CD8-positive, alpha-beta T cell (primary cell): ENCODE measurements at places on chromosomes 7 and 10.

DNA sequence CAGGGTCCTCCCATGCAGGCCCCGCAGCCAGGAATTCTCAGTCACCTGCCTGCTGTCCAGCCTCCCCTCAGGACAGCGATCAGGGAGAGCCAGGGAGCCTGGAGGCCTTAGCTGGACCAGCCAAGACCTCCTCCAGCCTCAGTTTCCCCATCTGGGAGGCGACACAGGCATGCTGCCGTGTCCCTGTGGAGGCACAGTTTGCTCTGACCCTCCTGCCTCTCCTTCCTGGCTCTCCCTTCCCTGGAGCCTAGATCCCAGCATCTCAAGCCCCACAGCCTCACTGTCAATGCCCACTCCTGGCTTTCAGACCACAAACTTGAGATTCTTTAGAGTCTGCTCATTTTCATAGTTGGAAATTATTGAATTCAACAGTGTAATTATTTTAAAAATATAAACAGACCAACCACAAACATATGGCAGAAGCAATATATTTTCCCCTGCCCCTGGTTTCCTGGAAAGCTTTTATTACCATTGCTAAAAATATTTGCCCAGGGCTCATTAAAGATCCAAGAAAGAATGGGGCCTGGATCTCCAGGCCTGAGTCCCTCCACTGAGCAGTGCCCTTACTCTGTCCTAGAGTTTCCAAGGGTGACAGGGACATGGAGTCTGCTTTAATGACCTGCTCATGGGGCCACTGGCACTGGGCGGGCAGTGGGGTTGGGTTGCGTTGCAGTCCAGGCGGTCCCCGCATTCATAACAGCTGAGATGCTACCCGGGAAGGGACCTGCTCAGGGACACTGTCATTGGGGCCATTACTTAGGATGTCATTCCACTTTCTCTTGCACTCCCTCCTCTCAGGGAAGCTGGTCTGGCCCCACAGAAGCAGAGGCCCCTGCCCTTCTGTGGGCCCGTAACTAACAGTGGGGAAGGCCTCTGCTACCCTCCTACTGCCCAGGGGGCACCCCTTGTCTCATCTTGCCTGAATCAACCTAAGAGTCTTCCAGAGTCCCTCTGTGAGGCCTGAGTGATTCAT lies 81.6 kb upstream of the CHST15 start:
- no peak for DNase-seq

DNA sequence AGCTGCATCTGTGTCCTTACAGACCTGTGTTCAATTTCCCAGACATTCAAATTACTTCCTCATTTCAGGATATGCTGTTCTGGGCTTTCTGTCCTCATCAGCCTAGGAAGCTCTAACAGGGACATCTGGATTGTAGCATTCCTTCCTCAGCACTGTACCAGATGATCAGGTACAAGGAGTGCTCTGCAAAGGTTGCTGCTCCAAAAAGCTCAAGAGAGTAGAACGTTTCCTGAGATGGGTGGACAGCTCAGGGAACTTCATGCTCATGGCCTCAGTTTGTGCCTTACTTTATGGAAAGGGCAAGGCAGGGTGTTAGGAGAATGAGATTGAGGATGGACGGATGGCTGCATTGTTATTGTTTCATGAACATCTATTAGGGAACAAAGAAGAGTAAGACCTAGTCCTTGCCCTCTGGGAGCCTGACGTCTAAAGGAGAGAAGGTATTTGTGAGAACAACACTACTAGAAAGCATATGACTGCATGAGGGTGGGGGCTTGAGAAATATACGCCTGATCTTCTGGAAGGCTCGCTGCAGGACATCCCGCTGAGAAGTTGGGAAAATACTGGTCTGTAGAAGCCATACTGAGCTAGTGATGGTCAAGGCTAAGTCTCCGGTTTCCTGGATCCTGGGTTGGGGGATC lies 10.5 kb upstream of the ZNF212 start:
- no peak for DNase-seq

DNA sequence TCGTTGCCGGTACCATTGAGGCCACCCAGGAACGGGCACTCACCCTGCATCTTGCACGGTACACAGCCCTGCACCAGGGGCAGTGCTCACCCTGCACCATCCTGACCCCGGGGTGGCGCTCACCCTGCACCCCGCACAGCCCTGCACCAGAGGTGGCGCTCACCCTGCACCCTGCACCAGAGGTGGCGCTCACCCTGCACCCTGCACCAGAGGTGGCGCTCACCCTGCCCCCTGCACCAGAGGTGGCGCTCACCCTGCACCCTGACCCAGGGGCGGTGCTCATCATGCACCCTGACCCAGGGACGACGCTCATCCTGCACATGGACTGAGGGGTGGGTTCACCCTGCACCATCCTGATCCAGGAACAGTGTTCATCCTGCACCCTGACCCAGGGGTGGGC lies 6.4 kb downstream of the TUBGCP2 start:
- DNase-seq, result no peak

- DNase-seq, result no peak
Observed at GRCh38 chr10:120657371-120657770, 193.8 kb upstream of the WDR11 start.

- no peak for DNase-seq
Observed at GRCh38 chr10:28496017-28496416, 36.9 kb upstream of the WAC start.

- no peak for DNase-seq
Observed at GRCh38 chr10:7819121-7819460, 786 bp downstream of the TAF3 start.

GRCh38 chr7:102425639-102426267 lies 7.6 kb upstream of the ORAI2 start:
- peak; percentile 74 for DNase-seq

DNA sequence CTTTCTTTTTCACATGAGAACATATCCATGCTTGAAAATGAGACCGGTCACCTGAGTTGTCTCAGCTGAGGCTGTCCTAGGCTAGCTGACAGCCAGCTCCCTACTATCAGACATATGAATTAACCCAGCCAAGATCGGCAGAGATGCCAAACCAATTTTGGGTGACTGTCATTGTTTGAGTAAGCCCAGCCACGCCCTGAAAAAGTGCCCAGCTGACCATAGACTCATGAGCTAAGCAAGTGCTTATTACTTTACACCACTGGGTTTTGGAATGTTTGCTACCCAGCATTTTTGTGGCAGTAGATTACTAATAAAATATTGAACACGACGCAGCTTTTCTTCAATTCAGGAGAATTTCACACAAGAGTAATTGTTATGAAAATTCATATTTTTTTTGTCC lies 265.2 kb upstream of the LYZL1 start:
- no peak for DNase-seq

DNA sequence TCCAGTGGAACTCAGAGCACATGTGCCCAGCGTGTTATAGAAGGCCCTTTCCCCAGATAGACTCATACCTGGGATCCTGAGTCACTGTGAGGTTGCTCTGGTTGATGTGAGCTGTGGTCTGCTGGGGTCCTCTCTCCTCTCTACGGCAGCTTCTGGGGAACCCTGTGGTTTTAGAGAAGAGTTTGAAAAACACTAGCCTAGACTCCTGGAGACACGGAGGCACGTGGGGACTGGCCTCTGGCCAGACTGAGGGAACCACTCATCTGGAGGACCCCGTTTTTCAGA lies 10.3 kb downstream of the ZNF775 start:
- DNase-seq, result no peak

DNA sequence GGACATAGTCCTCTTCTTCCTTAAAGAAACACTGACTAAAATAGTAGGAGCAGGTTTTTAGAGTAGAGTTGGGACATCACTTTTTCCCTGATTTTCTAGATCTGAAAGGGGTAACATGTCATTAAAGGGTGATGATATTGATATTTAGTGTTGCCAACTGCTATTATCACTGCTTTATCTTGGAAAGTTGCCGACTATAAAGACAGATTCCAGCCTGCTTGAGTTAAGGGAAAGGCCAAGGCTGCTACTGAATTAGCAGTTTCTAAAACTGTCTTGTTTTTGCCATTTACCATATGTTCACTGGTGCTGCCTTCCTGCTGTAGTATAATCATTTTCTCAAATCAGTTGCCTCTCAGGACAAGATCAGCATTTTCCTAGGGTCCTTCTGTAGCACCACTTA lies 29.7 kb downstream of the AP3M1 start:
- DNase-seq, result no peak

DNA sequence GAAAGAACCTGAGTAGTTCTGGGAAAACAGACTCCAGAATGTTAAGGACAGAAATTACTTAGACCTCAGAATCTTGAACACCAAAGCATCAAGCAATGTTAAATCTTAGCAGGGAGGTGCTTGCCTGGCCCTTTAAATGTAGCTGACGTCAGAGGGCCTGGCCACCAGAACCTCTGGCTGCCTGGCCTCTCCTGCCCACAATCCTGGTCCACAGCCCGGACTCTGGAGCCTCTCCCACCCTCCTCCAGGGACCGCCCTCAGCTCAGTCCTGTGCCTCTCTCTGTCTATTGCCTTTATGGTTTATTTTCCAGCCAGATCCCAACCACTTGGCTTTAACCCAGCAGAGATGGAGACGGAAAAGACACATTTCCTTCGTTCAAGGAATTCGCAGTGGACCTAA lies 42.2 kb upstream of the EGR2 start:
- DNase-seq, result no peak

- DNase-seq, result no peak
Observed at GRCh38 chr10:3616880-3617279, 168.1 kb downstream of the KLF6 start.

GRCh38 chr10:6643962-6644361 lies 63.9 kb upstream of the PRKCQ start:
- DNase-seq, result peak; percentile 16

GRCh38 chr7:47715631-47716068 lies 133.7 kb upstream of the TNS3 start:
- DNase-seq, result no peak

GRCh38 chr10:97898429-97898828 lies 48.8 kb downstream of the GOLGA7B start:
- DNase-seq, result no peak

- DNase-seq, result no peak
Observed at GRCh38 chr7:115227473-115228235, 305.8 kb downstream of the MDFIC start.

DNA sequence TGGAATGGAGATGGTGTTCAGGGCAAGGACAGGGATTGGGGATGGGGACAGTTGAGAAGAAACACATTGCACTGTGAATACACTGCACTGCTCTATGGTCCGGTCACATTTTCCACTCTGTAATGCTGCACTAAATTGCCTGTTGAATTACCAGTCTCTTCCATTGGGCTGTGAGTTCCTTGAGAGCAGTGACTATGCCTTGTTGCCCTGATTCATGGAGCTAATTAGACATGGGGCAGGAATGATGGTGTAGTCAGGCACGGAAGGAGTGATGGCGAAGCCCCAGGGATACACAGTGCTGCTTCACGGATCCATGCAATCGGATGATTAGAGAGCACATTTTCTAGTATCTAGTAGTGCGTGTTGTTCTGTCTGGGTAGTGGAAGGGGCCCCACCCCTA lies 25.4 kb upstream of the GPAM start:
- no peak for DNase-seq

DNA sequence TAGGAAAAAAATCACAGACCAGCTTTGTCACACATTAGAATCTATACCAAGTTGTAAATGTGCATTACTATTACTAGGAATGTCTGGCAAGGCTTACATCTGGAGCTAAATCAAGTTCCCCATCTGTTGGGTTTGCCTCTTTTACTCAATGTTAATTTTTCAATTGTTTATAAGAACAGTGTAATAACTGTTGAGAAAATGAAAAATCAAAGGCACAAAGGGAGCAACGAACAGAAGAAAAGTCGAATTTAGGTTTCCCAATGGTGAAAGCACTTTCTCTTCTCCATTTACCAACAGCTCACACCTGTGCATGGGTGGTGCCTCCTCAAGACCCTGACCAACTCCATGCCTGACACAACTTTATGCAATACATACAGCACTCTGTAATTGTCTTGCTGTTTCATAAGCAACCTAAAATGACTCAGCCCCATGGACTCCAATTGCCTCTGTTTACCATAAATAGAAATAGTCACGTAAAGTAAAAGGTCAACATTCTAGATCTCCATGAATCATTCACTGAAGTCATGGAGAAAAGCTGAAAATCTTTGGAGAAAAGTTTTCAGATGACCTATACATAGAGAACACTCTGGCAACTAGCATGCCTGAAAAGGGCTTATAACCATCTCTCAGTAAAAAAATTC lies 95.5 kb upstream of the KCNIP2 start:
- DNase-seq, result no peak
